ENCODE measurements at places on chromosomes 16 and 17.

DNA sequence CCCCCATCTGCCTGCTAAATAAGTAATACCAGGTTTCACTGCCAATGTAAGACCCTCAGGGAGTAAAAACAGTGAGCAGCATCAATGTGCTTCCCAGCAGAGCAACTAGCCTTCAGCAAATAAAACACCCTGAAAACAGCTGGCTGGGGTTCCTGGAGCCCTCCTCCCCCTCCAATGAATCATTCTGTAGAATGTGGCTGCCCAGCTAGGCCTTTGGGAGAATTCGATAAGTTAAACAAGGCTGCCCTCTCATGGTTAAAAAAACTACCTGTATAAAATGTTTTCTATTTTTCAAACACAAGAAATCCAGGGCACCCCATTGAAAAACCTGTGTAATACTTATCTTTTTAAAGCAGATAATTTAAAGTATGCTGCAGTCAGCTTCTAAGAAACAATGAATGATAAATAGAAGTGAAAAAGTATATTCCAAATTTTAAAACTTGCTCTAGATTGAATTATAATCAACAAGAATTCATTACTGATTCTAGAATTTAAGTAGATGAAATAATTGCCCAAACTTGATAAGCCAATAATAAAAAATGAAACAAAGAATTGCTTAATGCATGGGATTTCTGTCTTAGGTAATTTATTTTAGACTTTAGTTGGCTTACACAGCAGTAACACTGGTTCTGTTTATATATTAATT lies 9.4 kb upstream of the TOM1L1 start:
- no peak for DNase-seq

DNA sequence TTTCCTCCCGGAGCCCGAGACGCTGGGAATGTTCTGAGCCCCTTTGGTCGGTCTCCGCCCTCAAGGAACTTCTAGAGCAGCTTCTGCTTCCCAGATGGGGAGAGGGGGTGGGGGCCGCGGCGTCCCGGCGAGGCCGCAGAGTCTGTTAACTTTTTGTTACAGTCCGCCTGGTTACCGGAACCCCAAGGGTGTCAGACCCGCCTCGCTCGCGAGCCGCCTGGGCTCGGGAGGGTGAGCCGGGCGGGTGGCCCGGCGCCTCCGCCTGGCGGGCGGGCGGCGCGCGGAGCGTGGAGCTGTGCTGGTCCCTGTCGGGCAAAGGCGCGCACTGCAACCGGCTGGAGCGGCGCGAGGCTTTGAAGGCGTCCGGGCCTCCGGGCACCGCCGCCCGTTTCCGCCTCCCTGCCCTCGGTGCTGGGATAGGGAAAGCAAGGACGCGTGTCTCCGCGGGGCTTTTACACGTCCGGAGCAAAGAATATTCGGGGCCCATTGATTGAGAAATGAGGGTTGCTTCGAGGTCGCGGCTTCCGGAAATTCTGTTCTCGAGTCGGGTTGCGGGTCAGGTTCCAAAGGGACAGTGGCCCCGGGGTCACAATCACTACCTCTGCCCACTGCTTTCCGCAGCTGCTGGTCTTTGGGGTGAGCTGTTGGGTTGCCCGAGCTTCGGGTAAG lies 1.7 kb downstream of the HS3ST3B1 start:
- DNase-seq, result peak; percentile 76

- no peak for DNase-seq
These were observed 15.9 kb downstream of the CASKIN2 start for GRCh38 chr17:75499313-75500022.

DNA sequence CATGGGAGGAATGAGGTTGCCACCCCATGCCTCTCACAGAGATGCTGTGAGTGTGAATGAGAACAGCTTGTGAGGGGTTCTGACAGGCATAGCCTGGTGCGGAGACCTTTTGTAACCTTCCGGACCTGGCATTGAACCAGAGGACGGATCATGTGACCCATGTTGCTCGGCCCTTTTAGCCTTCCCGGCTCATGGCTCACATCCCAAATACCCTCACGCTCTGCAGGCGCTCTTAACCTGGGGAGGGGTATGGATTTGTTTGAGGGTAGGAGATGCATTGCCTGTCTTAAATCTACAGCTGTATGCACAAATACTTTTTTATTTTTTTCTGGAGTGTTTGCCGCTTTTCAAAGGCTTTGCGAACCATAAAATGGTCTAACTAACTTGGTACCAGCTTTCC lies 102.4 kb upstream of the CRHR1 start:
- no peak for DNase-seq

DNA sequence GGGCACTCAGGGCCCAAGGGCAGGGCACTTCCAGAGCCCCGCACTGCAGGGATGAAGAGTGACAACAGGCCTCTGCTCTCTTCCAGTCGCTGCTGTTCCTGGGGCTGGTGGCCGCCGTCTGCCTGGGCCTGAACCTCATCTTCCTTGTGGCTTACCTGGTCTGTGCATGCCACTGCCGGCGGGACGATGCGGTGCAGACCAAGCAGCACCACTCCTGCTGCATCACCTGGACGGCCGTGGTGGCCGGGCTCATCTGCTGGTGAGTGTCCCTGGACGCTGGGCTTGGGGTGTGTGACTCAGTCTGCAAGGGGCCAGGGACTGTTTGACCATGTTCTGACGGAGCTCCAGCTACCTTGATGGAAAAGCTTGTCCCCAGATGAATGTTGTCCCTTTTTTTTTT lies 9.0 kb downstream of the TTYH2 start:
- no peak for DNase-seq

- no peak for DNase-seq
These were observed 5.3 kb upstream of the DDX52 start for GRCh38 chr17:37648555-37648954.

DNA sequence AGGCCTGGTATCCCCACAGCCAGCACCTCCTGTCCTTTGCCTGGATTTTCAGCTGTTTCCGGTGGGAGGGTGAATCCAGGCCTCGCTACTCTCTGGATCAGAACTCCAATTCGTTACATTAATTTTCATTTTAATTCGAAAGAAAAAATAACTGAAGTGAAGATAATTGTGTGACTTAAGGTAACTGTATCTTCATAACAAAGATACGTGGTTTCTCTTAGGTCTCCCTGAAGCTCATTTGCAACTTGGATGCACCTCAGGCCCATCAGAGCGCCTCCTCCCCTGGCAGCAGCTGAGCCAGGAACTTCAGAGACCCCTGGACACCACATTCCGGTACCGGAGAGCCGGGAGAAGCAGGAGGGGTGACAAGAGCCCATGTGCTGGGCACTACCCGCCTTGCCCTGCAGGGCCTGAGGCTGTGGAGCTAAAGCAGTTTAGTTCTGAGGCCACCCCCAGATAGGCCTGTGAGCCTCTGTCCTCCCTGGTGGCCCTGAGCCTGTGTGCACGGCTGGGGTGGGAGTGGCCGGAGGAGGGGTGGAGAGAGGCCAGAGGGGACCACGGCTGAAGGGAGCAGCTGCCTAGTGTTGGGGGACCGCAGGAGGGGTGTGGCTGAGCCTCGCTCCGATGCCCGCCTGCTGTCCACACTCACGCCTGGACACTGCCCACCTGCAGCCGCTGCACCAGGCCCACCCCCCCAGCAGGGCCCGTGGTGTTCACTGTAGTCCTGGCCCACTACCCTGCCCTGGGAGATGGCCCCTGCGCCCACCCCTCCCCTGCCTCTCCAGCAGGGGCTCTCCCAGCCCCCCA lies 11.4 kb upstream of the DUS1L start:
- DNase-seq, result no peak

GRCh38 chr17:64326420-64327054 lies 63.5 kb upstream of the TEX2 start:
- DNase-seq, result no peak

- no peak for DNase-seq
These were observed 76.9 kb downstream of the TEX14 start for GRCh38 chr17:58614859-58615459.

DNA sequence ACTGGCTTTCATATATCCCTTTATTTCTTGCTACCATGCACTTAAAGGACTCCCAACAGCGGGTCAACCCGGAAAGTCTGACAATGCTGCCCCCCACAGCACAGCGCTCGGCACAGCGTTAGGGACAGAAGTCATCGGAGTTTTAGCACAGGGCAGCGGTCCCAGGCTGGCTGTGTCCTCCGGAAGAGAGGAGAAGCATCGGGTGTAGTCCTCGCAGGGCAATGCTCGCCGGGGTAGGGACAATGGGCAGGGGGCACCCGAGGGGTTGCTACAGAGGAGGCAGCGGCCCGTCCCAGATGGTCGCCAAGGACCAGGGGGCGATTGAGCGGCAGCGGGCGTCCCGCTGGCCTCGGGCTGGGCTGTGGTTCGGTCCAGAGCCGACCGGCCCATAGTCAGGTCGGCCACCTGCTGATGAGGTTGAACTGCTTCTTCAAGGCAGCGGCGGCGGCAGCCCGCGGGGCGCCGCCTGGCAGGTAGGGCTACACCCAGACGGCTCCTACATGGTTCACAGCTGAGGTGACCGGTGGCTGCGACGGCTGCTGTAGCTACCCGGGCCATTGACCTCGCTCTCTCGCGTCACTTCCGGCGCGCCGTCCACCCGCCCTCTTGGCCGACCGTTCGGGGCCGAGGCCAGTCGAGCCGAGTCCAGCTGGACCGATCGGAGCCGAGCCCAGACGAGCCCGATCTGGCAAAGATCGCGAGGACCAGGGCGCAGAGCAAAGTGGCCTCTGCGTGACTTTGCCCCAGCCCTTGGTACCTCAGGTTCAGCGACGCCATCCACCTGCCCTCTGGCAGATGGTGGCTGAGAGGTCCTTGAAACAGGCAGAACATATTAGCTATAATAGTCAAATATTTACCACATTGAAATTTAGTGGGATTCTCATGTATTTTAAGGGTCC lies 4.7 kb upstream of the LCMT1 start:
- peak; percentile 74 for DNase-seq

GRCh38 chr17:48642059-48642842 lies 16.1 kb upstream of the HOXB9 start:
- no peak for DNase-seq

GRCh38 chr16:52469775-52470174 lies 77.2 kb downstream of the TOX3 start:
- no peak for DNase-seq

Measured in activated CD4-positive, alpha-beta T cell treated with anti-CD3 and anti-CD28 coated beads for 24 hours (primary cell).